ENCODE measurements at places on chromosomes 7 and 10.

GRCh38 chr7:40879941-40880543 lies 745.2 kb downstream of the SUGCT start:
- DNase-seq: no peak

DNA sequence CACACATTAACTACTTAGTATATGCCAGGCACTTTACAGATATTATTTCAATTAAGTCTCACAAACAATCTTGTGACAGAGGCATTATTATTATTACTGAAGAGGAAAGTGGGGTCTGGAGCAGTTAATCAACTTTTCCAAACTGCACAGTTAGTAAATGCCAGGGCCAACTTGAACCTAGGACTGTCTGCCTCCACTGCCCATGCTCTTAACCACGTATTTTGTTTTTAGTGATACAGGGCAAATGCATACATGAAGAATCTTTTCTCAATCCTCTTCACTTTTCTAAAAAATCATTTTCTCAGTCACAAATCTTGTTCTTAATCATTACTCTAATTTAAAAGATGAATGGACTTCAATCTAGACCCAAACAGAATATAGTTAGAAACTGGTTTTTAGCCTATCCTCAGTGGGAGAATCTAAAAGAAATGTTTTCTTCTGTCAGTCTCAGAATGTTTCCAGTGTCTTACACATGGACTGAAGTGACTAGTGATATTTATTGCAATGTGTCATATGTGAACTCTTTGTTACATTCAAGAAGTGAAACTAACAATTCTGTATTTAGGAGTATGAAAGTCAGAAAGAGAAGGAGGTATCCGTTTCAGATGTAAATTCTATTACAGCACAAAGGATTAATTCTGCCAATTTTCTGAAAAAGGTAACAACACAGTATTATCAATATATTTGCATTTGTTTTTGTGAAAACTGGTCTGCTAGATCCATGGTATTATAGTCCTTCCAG lies 55.5 kb upstream of the CCNJ start:
- DNase-seq: no peak

GRCh38 chr10:47050618-47051455 lies 139.6 kb downstream of the PTPN20 start:
- no peak for DNase-seq

- DNase-seq: no peak
Measured at GRCh38 chr7:94295850-94296249, 98.8 kb upstream of the COL1A2 start.

- DNase-seq: no peak
Measured at GRCh38 chr7:4119848-4120247, 562.2 kb upstream of the FOXK1 start.

DNA sequence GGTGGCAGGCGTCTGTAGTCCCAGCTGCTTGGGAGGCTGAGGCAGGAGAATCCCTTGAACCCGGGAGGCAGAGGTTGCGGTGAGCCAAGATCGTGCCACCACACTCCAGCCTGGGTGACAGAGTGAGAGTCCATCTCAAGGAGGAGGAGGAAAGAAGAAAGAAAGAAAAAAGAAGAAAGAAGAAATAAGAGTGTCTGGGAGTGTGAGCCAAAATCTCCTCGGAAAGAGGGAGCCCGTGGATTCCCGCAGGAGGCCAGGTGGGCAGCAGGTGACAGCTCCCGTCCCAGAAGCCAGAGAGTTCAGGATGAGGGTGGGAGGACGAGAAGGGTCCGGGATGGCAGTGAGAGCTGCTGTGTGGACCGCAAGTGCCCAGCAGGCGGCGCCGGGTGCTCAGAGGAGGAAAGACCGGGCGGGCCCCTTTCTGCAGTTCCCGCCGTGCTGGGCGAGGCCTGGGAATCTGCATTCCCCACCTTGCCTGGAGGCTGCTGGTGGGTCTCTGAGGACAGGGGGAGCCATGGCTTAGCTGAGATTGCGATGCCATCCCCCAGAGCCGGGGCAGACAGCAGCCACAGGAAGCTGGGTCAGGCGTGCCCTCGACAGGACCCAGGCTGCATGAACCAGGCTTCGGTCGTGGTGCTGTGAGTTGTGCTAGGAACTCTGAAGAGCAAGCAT lies 17.1 kb upstream of the AMZ1 start:
- DNase-seq: peak; percentile 52

- DNase-seq: no peak
Measured at GRCh38 chr10:14820010-14820774, 17.6 kb downstream of the CDNF start.

- no peak for DNase-seq
Measured at GRCh38 chr10:839550-840205, 91.8 kb downstream of the LARP4B start.

DNA sequence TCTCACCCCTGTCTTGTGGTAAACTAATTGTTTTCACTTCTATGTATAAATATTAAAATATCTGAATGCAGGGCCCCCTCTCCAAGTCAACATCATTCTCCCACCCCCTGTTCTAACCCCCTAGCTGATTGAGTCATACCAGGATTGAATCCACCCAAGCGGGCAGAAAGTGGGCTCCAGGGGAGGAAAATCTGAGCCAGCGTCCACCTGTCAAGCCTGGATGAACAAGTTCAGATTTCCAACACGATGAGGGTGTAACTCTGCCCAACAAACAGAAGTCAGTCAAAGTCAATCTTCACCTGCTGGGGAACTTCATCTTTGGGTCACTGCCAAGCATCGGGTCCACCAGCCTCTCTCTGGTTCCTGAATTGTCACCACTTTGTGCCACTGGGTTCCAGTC lies 162.9 kb upstream of the CELF2 start:
- DNase-seq: no peak

DNA sequence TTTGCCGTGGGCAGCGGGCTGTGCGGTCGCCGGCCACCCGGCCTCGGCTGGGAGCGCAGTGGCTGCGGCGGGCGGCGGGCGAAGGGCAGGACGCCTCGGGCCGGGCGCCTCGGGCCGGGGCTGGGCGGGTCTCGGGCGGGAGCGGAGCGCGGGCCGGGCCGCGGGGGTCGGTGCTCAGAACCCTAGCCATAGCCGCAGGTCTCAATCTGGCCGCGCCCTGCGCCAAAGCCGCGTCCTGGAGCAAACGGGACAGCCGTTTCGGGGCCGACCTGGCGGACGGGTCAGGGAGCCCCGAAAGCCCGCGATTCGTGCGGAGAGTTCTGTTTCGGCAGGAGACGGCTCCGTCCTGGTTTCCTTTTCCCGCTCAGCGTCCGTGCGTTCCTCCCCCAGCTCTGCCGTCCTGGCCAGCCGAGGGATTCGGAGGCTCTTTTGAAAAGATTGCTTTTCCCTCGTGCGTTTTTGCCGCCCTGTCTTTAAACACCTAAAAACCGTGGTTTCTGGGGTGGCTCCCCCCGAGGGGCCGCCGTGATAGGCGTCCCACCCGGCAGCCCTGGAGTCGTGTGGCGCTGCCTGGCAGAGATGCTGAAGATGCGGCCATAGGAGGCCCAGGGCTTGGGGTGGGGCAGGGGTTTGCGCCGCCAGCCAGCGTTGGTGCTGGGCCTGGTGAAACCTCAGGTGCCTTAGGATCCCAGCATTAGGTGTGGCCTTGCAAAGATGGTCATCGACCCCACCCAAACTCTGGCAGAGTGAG lies 727 bp downstream of the RET start:
- no peak for DNase-seq

DNA sequence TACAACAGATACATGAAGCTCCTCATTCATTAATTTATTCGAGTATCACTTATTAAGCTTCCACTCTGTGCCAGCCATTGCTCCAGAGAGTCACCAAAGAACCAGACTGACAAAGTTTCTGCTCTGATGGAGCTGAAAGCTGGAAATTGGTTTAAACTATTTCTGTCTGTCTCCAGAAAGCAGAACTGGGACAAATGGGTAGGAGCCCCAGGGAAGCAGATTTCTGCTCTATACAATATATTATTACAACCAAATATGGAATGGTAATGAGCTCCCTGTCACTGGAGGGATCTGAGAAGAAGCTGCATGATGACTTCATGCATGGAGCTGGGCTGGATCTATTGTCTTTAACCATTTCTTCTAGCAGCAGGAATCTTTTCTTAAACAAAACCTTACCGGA lies 165.4 kb upstream of the ADO start:
- no peak for DNase-seq

GRCh38 chr10:87761892-87762291 lies 56.1 kb downstream of the ATAD1 start:
- DNase-seq: no peak

DNA sequence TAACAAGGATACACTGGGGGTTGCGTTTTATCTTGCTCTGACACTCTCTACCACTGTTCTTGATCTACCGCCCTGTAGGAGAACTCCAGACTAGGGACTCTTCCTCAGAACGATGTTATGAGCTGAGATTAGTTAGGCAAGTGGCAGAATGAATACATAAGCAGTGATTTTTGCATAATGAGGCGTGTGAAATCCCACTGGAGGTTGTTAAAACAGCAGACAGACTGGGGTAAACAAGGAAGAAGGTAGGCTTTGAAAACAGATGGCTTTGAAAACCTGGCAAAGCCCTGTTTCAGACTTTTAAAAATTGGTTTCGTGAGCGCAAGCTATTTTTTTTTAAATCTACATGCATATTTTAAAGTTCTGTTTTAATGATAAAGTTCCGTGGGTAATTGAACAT lies 785.2 kb downstream of the TYW1 start:
- DNase-seq: no peak

DNA sequence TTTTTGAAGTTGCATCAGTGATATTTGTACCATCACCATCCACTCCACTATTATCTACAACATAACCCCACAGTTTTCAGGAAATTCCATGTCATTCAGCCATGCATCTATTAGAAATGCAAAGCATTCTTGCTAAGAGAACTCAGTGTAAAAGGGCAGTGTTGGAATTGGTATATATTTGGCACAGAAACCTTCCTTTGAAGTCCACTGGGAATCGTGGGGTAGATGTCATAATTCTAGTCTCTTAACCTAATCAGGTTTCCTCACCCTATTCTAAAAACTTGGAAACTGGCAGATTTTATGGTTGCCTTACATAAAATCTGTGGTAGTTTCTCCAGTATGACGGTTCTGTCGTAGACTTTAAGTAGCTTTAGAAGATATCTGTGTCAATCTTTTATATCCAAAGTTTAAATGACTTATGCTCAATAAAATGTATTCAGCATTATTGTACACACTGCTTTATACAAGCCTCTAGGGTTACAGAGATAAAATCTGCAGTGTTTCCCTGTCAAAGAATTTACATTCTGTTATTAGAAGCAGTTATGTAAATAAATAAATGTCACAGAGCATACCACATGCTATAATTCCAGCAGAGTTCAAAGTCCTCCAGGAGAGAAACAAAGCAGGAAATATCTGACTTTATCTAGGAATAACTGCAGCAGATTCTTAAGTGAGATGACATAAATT lies 704.4 kb upstream of the CELF2 start:
- no peak for DNase-seq

GRCh38 chr10:128008521-128009250 lies 101.8 kb downstream of the PTPRE start:
- no peak for DNase-seq

DNA sequence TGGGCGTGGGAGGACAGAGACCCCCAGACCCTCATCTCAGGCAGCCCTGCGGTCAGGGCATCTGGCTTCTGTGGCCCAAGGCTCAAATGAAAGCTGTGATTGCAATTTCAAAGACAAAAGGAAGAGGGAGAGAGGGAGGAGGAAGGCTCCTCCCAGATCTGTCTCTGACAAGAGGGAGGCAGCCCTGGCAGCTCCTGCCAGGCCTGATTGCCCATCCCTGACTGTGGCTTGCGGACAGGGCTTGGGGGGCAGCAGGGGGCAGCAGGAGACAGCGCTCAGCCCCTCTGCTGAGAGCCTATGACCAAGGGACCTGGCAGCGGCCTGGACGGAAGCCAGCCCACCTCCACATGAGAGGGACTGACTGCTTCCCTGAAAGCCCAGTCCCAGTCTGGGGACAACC lies 91.8 kb downstream of the PTPRN2 start:
- DNase-seq: no peak

DNA sequence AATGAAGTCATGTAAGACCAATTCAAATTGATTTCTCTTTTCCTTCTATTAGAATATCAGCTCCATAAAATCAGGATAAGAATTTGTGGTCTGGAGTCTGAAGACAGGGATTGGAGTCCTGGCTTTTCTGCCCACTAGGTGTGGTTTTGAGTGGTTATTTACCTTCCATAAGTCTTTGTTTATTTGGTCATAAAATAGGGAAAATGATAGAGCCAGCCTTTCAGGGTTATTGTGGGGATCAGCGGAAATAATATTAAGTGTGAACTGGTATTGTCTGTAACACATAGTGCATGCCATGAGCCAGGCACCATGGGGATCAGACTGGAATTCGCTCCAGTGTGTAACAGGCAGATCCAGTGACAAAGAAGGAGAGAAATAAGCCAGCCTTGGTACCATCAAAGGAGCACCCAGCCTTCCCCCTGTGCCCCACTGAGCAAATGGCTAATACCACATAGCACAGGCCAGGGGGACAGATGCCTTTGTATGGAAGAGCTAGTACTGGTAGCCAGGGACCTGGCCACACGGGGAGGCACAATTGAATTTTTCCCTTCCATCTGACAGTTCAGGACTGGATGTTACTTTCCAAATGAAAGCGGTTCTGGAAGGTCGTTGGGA lies 509.7 kb upstream of the PODXL start:
- no peak for DNase-seq

GRCh38 chr10:75857269-75857846 lies 425.9 kb downstream of the LRMDA start:
- no peak for DNase-seq

GRCh38 chr10:133307776-133308420 lies 774 bp downstream of the TUBGCP2 start:
- DNase-seq: peak; percentile 71

DNA sequence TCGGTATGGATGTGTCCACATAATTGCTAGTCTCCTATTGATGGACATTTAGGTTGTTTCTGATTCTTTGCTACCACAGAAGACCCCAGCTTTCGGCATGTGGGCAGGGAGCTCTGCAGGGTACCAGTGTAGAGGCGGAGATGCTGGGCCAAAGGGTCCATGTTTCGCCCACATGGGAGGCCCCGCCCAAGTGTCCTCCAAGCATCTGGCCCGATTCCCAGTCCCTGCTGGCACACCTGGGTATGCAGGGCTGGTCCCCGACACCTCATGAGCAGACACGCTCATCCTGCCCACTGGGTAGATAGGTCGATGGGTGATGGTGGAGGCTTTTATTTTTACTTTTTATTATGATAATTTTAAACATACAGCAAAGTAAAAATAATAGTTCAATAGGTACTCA lies 19.4 kb upstream of the TBRG4 start:
- DNase-seq: no peak

DNA sequence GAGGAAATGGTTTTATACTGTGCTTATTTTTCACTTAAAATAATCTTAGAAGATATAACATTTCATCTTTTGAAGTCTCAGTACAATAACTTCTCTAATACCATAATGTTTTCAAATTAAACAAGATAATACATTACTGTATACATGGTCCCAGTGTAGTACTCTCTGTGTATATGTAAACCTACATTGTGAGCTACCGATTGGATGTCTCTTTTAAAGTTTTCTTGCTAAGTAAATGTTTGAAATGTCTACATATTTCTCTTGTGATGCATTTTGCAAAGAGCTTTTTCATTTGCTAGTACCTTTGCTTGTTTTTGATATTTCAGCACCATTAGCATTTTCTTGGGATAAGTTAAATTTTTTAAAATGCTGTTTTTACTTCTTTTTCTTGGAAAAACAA lies 94.8 kb downstream of the PRKG1 start:
- no peak for DNase-seq
